ENCODE measurements at places on chromosomes 16 and 17. TPM values are rescaled to one million over a fixed set of nuclear protein-coding genes. Genes with fewer than 3 reads are reported as not detected.

Gene RNF227
- total RNA-seq: 0.62 TPM

Gene P2RX1
- 0.25 TPM for total RNA-seq

Gene PMFBP1
- total RNA-seq: not detected

Gene MED9
- total RNA-seq: 33.7 TPM

Gene HP
- total RNA-seq: 63.7 TPM

Gene CLEC3A
- not detected for total RNA-seq

Gene CORO6
- 486 TPM for total RNA-seq

Gene ZMYND15
- not detected for total RNA-seq

Gene LGALS3BP
- total RNA-seq: 29.7 TPM

Gene OSGIN1
- 9.6 TPM for total RNA-seq

Gene NXPH3
- total RNA-seq: 3.0 TPM

Gene CACNA1H
- total RNA-seq: 3.7 TPM

Gene IL34
- total RNA-seq: 15.0 TPM

Gene NPIPA8
- total RNA-seq: 0.51 TPM

Gene TRIM47
- total RNA-seq: 18.4 TPM

Gene NOB1
- 27.9 TPM for total RNA-seq

Gene MT1G
- 3.5 TPM for total RNA-seq

Gene TLK2
- total RNA-seq: 28.7 TPM

Gene CISD3
- 11.1 TPM for total RNA-seq

Gene TBC1D3G
- 1.8 TPM for total RNA-seq

Gene TUBG2
- total RNA-seq: 5.2 TPM

Gene CDRT15
- total RNA-seq: not detected

Gene SPN
- total RNA-seq: 0.12 TPM

Gene TBC1D3D
- not detected for total RNA-seq

Gene CD300LB
- total RNA-seq: not detected

Gene SGCA
- total RNA-seq: 230 TPM

Gene NIP7
- 7.3 TPM for total RNA-seq

Gene KRT20
- not detected for total RNA-seq

Gene ATP2A1
- total RNA-seq: 380 TPM

Gene ATF7IP2
- 1.2 TPM for total RNA-seq

Gene SENP3
- total RNA-seq: 71.0 TPM

Gene TBC1D24
- 9.8 TPM for total RNA-seq

Gene TPSD1
- total RNA-seq: not detected

Gene TBC1D28
- not detected for total RNA-seq

Gene MYL4
- not detected for total RNA-seq

Gene FDXR
- 3.1 TPM for total RNA-seq

Gene GNAO1
- total RNA-seq: 0.47 TPM

Gene TP53TG3D
- 0.16 TPM for total RNA-seq

Gene KRTAP1-5
- not detected for total RNA-seq

Gene CD300LG
- total RNA-seq: 23.0 TPM

Gene HS3ST3A1
- 0.41 TPM for total RNA-seq

Gene GGT6
- total RNA-seq: 0.63 TPM

Gene NBR1
- total RNA-seq: 147 TPM

Gene ABCC6
- total RNA-seq: 4.8 TPM

Gene SCN4A
- 107 TPM for total RNA-seq

Gene SDK2
- 0.20 TPM for total RNA-seq

Gene FOXN1
- total RNA-seq: not detected

Gene CCL13
- not detected for total RNA-seq

Gene GRIN2C
- not detected for total RNA-seq

Gene GAST
- not detected for total RNA-seq

Gene KRT31
- 0.53 TPM for total RNA-seq

Gene KRTAP2-1
- not detected for total RNA-seq

Gene RILP
- 45.5 TPM for total RNA-seq

Gene FOXF1
- not detected for total RNA-seq

Gene KRTAP4-16
- not detected for total RNA-seq
